MCF 10A (cell line): ENCODE measurements at places on chromosomes 3 and 15. TPM values are rescaled to one million over a fixed set of nuclear protein-coding genes. Genes with fewer than 3 reads are reported as not detected.

Gene MST1
- 16.3 and 18.2 TPM in 2 replicates for total RNA-seq

Gene FBXL22
- total RNA-seq: 0.39 and 0.58 TPM in 2 replicates

DNA sequence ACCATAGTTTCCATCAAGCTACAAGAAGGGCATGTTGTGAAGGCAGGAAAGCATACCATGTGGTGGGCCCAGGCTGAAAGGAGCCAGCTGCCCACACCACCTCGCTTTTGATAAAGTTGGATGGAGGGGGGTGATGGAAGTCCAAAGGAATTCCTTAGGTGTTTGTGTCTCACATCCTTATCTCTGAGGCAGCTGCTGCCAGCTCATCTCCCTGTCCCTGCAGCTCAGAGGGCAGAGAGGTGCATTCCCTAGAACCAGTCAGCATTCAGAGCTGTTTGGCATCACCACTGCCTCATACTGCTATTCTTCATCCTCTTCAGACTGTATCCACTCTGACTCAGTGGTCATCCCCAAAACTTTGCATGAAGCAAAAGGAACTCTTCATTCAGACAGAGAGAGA, 141.5 kb upstream of the BFSP2 start:
- DNase-seq: no peak
- peaks cover 55% of the 10 kb centered on the region for H3K27me3 ChIP-seq
- H3K27ac ChIP-seq: no peak overlapping the region
- H3K4me1 ChIP-seq: no peaks in the 10 kb centered on the region
- H3K4me3 ChIP-seq: no peak overlapping the region
- H3K36me3 ChIP-seq: no peaks in the 10 kb centered on the region

GRCh38 chr3:151800431-151800830, 13.5 kb upstream of the AADAC start:
- H3K4me3 ChIP-seq: no peak overlapping the region
- no peaks in the 10 kb centered on the region for H3K27me3 ChIP-seq
- no peaks in the 10 kb centered on the region for H3K36me3 ChIP-seq

DNA sequence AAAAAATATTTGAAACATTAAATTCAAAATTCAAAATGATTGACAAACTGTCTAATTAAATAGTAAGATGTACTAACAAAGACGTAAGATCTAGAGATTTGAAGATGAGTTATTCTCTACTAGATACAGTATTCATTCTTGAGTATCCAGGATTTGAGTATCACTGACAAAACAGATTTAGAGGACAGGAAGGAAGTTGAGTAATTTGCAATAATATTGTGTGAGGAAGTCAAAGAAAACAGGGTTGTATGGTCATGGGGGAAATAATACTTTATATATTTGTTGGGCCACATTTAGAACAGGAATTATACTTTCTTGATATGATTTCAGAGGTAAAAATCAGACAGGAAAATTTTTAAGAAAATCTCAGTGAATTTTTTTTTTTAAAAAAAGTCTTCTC, 393.1 kb upstream of the CDIN1 start:
- DNase-seq: no peak
- H3K27me3 ChIP-seq: no peaks in the 10 kb centered on the region
- H3K27ac ChIP-seq: no peak overlapping the region
- no peaks in the 10 kb centered on the region for H3K36me3 ChIP-seq

- H3K27ac ChIP-seq: peak overlapping the region; percentile 3
- H3K36me3 ChIP-seq: peaks cover 81% of the 10 kb centered on the region
- H3K4me3 ChIP-seq: no peak overlapping the region
Observed at GRCh38 chr3:170154569-170155143, 26.9 kb downstream of the PHC3 start.

DNA sequence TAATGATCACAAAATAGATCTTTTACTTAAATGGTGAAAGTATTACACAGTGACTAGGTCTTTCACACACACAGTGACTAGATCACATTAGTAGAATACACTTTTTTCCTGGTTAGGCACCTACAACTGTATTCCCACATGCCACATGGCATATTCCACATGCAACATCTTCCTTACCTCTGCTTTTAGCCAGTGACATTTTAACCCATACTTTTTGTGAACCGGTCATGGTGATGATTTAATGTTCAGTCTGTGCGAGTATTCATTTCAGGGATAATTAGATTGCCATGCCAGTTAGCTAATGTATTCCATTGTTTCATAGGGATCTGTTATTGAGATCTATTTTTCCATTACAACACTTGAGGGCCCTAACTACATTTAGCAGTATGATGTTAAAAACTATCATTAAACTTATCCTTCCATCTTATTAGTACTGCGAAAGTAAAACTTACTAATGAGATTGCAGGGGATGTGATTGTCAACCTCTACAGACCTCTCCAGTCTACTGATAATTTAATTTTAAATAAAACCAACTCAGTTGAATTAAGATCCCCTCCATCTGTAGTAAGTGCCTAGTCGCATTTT, 28.3 kb downstream of the TSEN2 start:
- peaks cover 24% of the 10 kb centered on the region for H3K36me3 ChIP-seq
- no peak overlapping the region for H3K27ac ChIP-seq
- no peaks in the 10 kb centered on the region for H3K27me3 ChIP-seq
- no peak for DNase-seq

- no peak overlapping the region for H3K4me3 ChIP-seq
- H3K27ac ChIP-seq: no peak overlapping the region
- H3K27me3 ChIP-seq: no peaks in the 10 kb centered on the region
- no peaks in the 10 kb centered on the region for H3K4me1 ChIP-seq
- DNase-seq: no peak
Observed at GRCh38 chr3:134879990-134880389, 84.9 kb downstream of the EPHB1 start.

DNA sequence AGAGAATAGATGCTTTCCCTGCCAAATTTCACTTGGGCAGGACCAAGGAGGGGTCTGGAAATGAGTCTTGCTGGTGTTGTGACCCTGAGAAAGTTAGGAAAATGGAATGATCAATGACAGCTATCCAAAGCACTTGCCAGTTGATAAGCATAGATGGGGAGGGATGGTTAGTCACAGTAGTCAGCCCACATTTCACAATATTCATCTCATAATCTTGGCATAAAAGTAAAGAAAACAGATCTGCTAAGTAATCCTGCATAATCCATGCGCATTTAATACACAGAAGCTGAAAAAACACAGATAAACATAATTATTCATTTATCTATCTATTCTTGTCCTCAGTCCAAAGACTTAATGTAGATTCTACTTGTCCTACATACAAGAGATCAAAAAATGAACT, 184.1 kb downstream of the ZIC4 start:
- no peak overlapping the region for H3K27ac ChIP-seq
- no peaks in the 10 kb centered on the region for H3K4me1 ChIP-seq

- DNase-seq: no peak
- H3K27me3 ChIP-seq: no peaks in the 10 kb centered on the region
Observed at GRCh38 chr15:25670025-25670554, 193.0 kb downstream of the ATP10A start.

- peaks cover 5% of the 10 kb centered on the region for H3K27me3 ChIP-seq
- no peaks in the 10 kb centered on the region for H3K4me1 ChIP-seq
- H3K36me3 ChIP-seq: no peaks in the 10 kb centered on the region
Observed at GRCh38 chr3:159266779-159267178, 464.9 kb downstream of the MFSD1 start.

DNA sequence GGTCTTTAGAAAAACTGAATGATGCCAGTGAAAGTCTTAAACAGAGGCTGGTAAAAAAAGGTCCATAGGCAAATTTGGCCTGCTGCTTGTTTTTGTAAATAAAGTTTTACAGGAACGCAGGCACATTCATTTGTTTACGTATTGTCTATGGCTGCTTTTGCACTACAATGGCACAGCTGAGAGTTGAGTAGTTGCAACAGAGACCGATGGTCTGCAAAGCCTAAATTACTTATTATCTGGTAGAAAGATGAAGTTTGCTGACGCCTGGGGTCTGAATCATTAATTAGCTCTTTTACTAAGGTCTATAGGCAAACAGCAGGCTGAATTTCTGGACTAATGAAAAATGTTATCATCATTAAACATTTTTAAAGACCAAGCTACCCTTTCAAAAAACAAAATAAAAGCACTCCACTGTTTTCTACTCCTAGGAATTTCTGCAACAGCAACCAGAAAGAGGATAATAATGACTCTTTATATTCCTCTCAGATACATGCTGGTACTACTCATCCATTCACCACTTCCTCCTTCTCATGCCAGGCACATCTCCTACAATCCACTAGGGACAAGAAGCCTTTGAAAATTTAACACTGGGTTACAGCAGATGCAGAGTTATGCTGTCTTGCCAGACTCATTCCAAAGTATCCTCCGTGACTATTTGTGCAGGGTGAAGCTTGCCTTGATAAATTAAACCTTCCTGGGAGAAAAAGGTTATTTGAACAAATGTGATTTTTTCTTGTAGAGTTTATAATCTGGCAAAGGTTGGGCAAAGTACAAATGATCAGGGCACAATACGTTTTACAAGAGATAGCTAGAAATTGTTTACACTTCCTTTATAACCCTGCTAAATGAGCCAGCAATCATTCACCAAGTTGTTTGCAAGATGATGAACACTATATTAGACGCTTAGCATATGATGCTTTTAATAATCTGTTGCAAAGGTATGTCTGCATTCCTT, 6.0 kb downstream of the GATM start:
- DNase-seq: no peak
- H3K27ac ChIP-seq: no peak overlapping the region
- H3K36me3 ChIP-seq: no peaks in the 10 kb centered on the region
- H3K4me3 ChIP-seq: no peak overlapping the region

DNA sequence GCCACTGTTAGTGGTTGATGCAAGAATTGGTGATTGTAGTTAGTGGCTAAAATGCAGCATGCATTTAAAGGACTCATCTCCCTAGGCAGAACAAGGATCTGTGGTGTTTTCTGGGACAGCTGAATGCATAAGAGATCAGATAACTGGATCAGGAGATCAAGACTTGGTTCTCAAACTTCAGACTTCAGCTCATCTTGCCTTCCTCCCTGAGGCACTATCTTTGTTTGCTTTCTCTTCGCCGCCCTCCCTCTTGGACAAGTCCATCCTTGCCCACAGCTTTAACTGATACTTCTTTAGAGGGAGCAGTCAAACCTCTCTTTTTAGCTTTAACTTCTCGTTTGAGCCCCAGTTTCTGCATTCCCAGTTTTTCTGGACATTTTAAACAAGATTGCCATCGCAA, 195.4 kb upstream of the TPRG1 start:
- no peaks in the 10 kb centered on the region for H3K36me3 ChIP-seq
- H3K4me1 ChIP-seq: no peaks in the 10 kb centered on the region
- no peak overlapping the region for H3K4me3 ChIP-seq
- H3K27me3 ChIP-seq: no peaks in the 10 kb centered on the region
- H3K27ac ChIP-seq: no peak overlapping the region

DNA sequence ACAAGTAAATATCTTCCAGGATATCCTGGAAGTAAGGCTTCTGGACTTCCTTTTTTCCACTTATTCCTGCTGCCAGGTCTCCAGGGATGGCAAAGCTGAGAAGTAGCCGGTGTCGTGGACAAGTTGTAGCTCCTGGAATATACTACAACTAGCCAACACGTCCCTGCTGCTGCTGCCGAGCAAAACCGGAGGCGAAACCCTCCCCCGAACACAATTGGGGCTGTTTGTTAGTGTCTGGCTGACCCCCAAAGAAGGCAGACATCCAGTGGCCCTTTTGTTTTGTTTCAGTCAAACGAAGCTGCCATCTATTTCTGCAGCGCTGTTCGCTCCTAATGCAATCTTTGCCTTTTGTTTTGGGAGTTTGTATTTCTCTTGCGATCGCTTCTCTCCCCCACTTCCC, 45.3 kb upstream of the EIF5A2 start:
- DNase-seq: no peak
- H3K27me3 ChIP-seq: no peaks in the 10 kb centered on the region
- H3K36me3 ChIP-seq: no peaks in the 10 kb centered on the region
- H3K4me1 ChIP-seq: no peaks in the 10 kb centered on the region
